Cardiac septum (tissue), 1 donor: ENCODE measurements at places on chromosomes 2 and 18.

DNA sequence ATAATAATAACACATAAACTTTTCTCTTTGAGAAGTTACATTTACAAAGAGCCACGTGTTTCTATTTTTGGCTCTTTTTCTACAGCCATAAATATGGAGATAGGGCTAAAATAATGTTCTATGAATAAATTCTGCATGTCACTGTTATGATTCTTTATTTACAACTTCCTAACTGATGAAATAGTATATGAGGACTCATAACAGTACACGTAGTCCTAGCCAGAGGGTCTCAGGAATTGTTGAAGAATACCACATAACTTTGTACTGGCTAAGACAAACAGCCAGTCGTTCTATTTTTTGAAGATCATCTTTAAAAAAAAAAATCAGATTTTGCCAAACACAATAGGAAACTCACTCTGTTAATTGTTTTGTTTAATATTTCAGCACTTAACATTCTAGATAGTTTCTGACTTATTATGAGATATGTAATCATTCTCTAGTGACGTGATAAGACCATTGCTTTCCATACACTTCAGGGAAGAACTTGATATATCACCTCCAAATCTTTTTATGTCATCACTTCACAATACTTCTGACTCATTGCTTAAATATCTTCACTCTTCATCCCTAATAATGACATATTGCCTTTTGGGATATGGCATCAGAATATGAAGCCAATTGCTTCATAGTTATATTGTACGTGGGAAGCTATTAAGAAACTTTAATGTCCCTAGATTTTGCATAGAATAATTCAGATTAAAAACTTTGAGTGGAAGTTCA, 256.1 kb downstream of the XIRP2 start:
- no peak for DNase-seq

DNA sequence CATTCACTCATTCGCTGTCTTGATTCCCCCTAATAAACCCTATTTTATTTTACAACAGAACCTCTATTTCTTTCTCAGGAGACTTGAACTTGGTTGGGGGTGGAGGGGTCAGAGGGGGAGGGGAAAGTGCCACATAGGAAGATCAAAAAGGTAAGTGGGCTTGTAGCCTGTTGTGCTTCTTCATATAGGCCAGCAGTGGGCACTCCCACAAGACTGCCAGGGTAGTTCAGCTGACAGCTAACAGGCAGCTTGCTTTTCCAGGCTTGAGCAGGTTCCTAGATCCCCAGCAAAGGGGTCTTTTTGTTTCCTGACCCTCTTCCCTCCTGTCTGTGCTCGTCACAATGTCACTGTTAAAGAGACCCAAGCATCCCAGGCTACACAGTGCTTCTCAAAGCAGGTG, 829 bp upstream of the KIAA2012 start:
- no peak for DNase-seq

GRCh38 chr18:74316257-74317170, 875 bp downstream of the C18orf63 start:
- no peak for DNase-seq

DNA sequence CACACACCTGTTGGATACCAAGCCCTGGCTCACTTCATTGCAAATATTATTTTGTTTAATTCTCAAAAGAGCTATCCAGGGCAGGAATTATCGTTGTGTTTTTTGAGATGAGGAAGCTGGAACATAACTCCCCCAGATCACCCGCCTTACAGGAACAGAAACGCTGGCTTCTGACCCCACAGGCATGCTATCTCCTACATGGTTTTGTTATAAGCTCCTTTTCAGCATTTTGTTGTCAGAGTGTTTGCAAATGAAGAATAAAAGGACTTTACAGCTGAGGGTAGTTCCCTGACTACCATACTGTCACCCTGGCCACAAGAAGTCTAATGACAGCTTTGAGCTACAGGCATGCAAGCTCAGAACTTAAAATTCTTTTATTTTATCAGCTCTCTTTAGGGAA, 62.0 kb upstream of the MRPS9 start:
- DNase-seq, result no peak

- DNase-seq, result no peak
These were observed 2.1 kb upstream of the CXCR1 start for GRCh38 chr2:218168635-218169462.

- DNase-seq, result peak; percentile 62
These were observed 94.1 kb upstream of the PXDN start for GRCh38 chr2:1838426-1838825.

DNA sequence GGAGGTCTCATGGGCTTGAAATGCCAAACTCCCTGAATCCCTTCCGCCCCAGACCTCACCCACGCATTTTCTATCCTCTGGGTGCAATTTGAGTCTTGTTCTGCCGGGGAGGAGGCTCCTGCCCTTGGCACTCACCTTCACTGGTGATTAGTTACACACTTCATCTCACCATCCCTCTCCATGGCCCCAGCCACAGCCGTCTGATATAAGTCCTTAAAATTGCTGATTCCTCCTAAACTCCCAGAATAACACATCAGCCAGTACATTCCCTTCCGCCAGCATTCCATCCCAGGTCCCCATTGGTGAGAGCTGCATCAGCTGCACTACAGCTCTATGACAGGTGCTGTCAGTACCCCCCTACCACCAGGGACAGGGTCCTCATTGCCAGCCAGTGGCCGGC, 3.9 kb downstream of the TIMM21 start:
- DNase-seq, result no peak

GRCh38 chr2:43708178-43708577, 31.9 kb upstream of the C1GALT1C1L start:
- no peak for DNase-seq

DNA sequence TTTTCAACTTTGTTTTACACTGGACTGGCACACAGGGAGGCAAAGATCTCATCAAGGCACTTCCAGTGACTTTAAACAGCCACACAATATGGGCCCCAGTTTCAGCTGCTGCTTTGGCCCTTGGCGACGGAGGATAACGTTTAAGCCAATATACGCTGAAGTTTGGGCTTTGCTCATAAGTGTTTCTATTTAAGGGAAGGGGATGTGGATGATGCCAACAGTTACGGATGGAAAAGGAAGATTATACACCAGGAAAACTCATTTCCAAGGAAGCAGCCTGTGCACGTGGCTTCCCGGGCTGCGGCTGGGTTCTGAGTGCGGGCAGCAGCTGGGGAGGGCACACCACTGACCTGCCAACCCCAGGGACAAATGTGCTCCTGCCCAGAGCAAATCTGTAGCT, 151.1 kb downstream of the SH3BP4 start:
- DNase-seq, result no peak

DNA sequence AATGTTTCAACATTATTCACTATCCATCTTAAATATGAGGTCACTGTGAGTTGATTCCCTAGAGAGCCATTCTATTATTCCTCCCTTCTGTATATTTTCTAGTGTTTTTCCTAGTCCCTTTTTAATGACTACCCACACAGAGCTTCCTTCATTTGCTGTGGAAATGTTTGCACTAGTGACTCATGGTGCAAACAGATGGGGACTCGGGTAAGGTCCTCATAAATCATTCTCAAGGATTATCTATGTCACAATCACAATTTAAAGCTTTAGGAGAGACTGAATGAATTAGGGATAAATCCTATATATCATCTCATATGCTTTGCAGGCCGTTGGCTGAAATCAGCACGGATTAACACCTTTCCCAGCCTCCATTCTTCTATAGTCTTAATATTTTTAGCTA, 159.6 kb downstream of the DCC start:
- DNase-seq, result no peak

DNA sequence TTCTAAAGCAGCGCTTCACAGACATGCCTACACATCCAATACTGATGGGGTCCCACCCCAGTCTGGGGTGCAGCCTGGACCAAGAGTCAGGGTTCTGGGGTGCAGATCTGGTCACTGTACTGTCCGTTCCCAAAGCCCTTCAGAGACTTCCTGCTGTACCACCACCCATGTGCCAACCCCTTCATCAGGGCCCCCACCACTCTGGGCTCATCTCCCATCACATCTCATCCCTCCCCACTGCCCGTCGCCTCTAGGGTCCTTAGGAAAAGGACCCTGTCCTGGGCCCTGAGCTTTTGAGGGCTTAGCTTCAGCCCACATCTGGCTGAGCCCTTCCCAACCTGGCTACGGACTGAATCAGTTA, 37.9 kb upstream of the ID2 start:
- DNase-seq, result peak; percentile 39

- peak; percentile 78 for DNase-seq
These were observed 60.3 kb downstream of the CACNB4 start for GRCh38 chr2:152038441-152038958.

- no peak for DNase-seq
These were observed 35.4 kb upstream of the PGAP1 start for GRCh38 chr2:196961889-196962288.

DNA sequence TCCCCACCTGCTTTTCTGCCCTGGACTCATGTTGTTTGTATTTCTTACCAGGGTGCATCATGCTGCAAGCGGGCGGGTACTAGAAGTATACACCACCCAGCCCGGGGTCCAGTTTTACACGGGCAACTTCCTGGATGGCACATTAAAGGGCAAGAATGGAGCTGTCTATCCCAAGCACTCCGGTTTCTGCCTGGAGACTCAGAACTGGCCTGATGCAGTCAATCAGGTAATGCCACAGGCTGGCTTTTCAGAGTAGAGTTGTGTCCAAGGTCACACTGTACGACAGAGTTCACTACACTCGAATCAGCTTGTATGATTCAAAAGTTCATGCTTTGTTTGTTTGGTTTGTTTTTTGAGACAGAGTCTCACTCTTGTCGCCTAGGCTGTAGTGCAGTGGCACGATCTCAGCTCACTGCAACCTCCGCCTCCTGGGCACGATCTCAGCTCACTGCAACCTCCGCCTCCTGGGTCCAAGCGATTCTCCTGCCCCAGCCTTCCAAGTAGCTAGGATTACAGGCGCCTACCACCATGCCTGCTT, 19.4 kb downstream of the SRSF7 start:
- no peak for DNase-seq

DNA sequence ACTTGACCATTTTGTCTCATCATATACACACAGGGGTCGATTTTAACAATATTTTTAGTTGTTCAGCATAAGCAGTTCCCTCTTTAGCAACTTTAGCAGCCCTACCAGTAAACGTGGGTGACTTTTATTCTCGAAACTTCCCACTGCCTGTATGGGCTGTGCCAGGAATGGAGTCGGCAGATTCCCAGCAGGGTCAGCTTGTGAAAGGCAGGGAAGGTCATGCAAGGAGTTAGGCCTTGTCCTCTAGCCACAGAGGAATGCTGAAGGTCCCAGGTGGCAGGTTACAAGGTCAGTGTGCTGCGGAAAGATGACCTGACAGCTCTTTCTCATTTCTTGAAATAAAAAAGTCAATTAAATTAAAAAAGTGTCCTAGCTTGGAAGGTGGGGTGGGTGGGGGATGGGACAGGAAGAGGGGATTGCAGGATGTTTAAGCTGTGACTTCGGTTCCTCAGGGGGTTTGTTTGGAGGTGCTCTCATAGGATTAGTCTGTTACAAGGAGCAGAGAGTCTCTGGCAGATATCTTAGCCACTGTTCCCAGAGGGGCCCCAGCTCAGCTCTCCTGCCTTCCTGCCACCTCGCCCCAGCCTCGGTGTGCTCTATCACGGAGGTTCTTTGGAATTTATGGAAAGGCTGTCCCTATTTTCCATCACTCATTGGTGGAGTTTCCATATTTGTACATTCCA, 21.4 kb downstream of the DRC1 start:
- DNase-seq, result no peak
